ENCODE measurements at places on chromosomes 5 and 9.
A peak's percentile ranks its signal among the peaks of the same experiment; 100 is the strongest.

DNA sequence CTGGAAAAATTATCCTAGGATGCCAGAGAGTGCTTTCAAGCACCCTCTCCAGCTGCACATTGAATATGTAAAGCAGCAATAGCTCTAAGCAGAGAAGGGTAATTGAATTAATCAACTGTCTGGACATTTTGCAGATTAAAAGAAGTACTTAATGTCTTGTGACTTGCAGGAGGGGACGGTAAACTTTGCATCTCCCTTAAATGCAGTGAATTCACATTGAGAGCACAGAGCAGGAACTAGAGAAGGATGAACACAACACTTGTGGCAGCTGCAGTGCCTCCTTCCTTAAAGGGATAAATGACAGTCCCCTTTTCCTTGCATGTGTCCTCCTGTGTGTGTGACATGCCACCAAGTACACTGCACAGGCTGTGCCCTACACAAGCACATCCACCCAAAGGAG, 7.4 kb upstream of the CDK5RAP2 start:
- DNase-seq, result no peak

- no peak for DNase-seq
Measured at GRCh38 chr5:66829358-66829674, 233.1 kb downstream of the MAST4 start.

- DNase-seq, result no peak
Measured at GRCh38 chr5:120199559-120199958, 264.5 kb upstream of the PRR16 start.

- no peak for DNase-seq
Measured at GRCh38 chr5:55427157-55427556, 107.6 kb downstream of the PLPP1 start.

DNA sequence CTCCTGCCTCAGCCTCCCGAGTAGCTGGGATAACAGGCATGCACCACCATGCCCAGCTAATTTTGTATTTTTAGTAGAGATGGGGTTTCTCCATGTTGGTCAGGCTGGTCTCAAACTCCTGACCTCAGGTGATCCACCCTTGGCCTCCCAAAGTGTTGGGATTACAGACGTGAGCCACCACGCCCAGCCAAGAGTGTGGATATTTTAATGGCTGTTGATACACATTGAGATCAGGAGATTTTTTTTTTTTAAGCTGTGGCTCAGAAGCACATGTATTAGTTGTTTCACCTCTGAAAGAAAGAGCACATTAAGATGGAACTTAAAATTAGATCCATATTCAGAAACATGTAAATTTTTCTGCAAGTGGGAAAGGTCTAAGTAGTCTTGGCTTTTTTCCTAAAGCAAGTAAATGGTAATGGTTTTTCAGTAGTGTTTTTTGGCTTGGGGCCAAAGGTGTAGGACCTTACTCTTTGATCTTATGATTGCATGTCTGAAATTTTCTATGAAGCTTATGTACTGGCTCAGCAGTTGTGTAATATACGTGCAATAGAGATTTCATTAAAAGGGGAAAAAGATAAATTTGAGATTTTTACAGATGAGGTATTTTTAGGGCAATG, 9.9 kb downstream of the RBM27 start:
- DNase-seq, result no peak

DNA sequence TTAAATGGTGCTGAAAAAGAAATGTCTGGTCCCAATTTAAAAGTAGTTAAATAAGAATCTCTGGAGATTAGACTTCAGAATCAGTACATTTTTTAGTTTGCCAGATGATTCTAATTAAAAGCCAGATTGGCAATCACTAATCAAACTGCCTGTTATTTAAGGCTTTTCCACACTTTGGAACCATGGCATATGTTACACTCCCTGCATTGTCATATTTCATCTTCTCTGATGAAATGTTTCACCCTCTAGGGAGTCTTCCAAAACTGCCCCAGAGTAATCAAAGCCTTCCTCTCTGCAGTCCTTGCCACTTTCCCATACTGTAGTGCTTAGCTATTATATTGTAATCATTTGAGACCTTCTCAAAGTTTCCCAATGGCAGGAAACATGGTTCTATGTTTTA, 17.5 kb upstream of the OR13C9 start:
- DNase-seq, result no peak

- DNase-seq, result no peak
Measured at GRCh38 chr5:101877451-101877850, 418.6 kb downstream of the SLCO4C1 start.

DNA sequence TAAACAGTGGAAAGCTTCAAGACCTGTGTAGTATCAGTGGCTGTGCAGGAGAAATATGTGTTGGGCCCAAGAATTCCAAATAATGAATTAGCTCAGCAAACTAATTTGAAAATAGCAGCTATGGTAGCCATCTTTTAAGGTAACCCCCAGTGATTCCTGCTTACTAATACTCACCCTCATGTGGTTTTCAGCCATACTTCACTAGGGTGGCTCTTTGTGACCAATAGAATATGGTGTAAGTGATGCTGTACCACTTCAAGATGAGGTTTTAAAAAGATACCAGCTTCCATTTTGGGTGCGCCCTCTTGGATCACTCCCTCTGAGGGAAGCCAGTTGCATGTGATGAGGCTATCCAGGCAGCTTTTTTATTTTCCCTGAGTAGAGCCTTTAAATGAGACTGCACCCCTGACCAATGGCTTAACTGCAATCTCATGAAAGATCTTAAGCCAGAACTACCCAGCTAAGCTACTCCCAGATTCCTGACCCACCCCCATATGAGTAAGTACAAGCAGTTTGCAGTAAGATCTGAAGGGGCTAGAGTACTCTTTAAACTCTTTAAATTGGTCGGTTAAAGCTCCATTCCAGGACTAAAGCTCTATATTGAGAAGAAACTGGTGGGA, 58.3 kb downstream of the UHRF2 start:
- DNase-seq, result no peak

- DNase-seq, result no peak
Measured at GRCh38 chr9:124198948-124199347, 58.8 kb upstream of the NEK6 start.

DNA sequence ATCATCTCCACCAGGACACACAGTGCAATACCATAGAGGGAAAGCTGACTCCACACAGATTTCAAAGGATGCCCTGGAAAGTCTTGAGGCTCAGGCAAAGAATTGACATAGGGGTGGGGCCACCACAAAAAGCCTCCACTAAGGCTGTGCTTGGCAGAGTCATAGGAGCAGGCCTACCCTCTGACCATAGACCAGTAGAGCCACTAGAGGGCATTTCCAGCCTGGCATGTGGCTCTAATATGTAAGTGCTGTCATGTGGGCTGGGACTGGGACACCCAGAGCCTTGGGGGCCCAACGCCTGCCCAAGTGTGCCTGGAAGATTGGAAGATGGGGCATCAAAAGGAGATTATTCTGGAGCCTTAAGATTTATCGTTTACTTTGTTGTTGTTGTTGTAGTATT, 726.0 kb downstream of the DNAH5 start:
- no peak for DNase-seq

DNA sequence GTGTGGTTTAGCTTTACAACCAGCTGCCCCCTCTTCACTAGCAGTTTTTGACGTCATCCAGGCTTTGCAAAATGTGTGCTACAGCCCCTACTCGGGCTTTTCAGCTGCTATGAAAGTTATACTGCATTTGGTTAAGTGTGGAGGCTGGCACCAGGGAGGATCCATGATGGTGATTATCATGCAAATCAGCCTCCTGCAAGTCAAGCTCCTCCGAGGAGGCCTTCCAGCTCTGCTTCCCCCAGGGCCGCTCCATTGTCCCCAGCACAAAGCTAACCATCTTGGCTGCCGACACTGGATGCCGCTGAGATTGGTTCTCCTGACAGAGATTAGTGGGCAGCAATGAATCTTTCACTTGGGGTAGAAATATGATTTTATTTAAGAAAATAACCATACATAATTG, 159.6 kb downstream of the NR2F1-AS1 start:
- no peak for DNase-seq

- DNase-seq, result no peak
Measured at GRCh38 chr5:175683921-175684320, 26.1 kb downstream of the HRH2 start.

DNA sequence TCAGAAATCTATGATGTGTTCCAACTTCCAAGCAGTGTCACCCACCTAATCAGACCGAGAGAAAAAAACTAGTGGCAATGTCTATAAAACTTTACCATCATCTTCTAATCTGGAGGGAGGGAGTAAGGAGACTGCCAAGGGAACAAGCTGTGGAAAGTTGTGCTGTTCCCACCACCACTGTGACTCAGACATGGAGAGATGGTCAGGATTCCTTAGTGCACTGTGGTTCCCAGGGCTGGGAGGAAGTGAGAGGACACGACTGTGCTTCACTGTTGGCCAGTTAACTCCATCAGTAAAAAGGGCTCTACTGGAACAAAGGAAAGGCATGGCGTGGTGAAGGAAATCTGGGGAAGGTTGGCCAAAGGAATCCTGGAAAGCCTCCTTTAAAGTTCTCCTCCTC, 18.8 kb downstream of the TICAM2 start:
- DNase-seq, result no peak

DNA sequence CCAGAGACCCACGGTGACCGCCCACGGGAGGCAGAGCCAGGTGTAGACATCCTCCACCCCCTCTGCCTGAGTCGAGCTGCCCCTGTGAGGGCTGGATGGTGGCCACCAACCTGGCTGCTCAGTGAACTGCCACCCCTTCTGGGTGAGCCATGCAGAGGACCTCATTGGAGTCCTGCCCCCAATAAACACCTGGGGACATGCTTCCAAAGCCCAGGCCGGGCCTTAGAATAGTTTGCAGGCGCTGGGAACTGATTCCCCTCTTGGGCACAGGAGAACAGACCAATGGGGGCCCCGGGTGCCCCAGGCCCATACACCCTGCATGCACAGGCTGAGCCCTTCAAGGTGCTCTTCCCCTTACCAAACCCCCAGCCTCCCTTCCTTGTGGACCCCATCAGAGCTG, 38.1 kb upstream of the GFPT2 start:
- no peak for DNase-seq

- DNase-seq, result peak; percentile 60
Measured at GRCh38 chr9:135476561-135477355, 2.8 kb upstream of the PPP1R26 start.

- DNase-seq, result peak; percentile 72
Measured at GRCh38 chr5:15499528-15500324, at the start of gene FBXL7. Gene FBXL7, plus strand, starts transcription at chr5:15500180.

- DNase-seq, result no peak
Measured at GRCh38 chr9:130623466-130623865, 40.9 kb upstream of the PRDM12 start.

DNA sequence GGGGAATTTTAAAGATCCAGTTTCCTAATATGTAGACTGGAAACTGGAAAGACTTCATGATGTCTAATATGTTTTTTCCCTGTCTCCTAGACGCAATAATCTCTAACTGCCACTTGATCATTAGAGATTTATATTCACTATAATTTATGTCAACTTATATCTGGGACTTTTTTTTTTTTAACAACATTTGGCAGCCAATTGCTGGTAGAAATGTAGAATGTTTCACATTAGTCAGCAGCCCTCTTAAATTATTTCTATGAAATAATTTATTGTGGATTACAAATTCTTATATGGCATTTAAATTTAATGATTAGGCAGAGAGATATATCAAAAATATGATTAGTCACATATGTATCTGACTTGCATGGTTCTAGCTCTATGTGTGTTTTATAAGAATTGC, 48.2 kb downstream of the TMEM174 start:
- DNase-seq, result no peak

- DNase-seq, result no peak
Measured at GRCh38 chr9:17531642-17532254, 47.1 kb upstream of the SH3GL2 start.

DNA sequence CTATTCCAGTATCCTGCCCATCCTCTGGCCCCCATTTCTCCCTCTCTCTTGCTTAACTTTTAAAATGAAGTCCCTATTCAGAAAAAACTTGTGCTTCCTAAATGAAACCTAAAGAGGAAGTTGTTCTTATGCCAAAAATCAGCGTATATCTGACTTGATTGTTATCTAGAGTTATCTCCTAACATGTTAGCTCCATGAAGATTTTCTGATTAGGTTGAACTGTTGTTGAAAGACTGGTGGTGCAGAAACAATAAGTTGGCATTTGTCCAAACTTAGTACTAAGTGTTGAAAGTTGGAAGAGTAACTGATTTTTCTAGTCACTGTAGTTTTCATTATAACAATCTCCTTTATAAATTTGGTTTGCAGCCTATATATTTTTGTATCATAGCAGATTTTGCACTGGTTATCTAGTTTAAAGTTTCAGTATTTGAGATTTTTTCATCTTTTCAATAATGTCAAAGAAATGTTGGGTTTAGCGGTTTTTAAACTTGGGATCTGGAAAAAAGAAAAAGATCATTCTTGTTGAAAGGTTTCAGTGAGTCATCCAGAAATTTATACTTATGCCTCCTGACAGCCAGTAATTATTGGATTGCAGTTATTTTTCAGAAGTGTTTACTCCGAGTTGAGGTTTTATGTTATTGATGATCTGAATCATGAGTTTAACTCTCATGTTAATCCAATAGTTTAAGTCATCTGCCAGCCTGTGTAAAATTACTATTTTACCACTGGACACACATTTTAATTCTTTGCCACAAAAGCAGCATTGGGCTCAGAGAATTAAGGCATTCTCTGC, 60.6 kb downstream of the PAM start:
- DNase-seq, result no peak

DNA sequence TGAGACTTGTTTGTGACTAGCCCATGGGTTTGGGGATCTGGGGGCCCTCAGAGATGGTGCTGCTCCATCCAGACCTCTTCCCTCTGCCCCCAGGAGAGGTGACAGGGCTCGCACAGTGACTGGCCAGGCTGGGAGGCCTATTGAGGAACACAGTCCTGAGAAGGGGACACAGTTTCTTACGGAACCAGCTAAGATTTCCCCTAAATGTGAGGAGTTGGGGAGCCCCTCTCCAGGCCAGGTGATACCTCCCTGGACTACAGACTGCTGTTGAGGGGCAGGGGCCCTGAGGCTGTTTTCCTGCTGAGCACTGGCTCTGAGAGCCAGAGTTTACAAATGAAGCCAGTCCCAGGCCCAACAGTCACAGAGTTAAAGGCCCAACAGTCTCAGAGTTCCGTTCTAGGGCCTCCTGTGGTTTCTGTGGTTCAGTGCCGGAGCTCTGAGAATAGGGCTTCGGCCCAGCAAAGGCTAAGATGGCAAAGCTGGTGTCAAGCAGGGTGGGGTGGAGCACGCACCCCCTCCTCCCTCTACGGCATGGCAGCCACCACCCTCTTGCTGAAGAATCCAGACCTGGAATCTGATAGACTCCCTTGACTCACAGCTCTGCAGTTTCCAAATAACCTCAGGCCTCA, 1.1 kb upstream of the SEMA4D start:
- no peak for DNase-seq

GRCh38 chr9:15220658-15221318, 86.2 kb downstream of the TTC39B start:
- no peak for DNase-seq

DNA sequence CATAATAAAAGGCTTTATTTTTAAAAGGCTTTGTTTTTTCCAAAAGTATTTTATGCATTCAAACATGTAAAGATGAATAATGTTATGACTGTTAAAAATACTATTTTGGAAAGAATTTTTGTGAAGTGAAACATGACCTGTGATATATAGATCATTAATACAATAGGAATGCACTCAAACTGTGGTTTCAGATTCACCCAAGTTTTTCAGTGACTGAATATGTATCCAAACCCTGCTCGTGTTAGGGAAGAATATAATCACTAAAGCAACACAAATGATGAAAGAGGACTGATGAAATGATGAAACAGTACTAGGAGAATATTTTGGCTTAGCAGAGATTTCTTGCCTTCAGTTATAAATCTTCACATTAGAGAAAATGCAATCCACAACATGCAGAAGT, 278.0 kb downstream of the ADAMTS6 start:
- no peak for DNase-seq

GRCh38 chr9:130128251-130128650, 44.0 kb upstream of the NCS1 start:
- DNase-seq, result peak; percentile 45
